ENCODE measurements at places on chromosomes 11 and 22.

DNA sequence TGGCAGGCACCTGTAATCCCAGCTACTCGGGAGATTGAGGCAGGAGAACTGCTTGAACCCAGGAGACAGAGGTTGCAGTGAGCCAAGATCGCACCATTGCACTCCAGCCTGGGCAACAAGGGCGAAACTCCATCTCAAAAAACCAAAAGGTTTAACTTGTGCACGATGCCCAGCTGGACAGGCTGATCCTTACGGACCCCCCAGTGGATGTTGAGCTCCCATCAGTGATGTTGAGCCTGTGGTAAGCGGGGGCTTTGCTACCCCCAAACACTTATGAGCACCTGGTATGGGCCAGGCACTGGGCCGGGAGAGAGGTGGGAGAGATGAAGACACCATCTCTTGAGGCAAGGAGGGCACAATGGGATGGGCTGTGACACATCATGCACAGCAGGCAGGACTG, 7.4 kb upstream of the SERPIND1 start:
- DNase-seq = no peak

DNA sequence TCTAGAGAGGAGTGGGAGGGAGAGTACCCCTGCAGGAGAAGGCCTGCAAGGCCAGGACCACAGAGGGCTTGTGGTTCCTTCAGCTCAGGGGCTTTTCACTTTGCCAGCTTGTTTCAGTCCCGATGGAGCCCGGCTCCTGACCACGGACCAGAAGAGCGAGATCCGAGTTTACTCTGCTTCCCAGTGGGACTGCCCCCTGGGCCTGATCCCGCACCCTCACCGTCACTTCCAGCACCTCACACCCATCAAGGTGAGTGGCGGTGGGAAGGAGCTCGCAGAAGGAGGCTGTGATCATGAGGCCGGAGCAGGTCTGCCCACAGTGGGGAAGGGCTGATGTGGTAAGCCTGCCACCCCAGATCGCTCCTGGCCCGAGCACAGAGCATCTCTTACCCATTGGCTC, 13.5 kb downstream of the ACP2 start:
- DNase-seq = no peak

DNA sequence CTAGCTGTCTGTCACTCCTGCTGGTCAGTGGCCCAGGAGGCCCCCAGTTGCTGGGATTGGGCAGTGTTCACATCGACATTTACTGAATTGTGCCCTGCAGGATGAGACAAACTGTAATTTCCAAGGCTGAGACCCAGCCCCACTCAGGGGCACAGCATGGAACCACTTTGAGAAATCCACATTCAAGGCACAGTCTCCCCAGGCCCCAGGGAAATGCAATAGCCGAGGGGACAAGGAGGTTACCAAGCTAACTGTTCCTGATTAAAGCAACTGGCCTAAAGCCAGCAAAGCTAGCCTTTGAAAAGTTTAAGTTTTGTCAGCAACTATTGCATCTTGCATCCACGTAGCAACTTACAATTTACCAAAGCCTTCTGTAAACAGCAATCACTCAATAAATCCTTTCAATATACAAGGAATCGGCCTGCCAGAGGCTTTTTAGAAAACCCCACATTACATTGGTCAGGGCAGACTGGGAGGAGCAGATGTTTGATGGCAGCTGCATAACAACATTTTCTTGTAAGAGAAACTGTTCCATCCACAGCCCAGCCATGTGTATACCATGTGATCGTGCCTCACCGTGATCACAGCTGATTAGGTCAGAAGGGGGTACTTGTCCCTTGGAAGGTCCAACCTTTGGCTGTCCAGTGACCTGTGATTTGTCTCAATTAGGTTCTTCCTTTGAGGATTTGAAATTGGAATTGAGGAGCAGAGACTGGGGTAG, 103.9 kb downstream of the TENM4 start:
- DNase-seq = no peak

GRCh38 chr11:85652786-85653447, 5.2 kb downstream of the TMEM126A start:
- no peak for DNase-seq
